ENCODE measurements at places on chromosomes 3 and 15. TPM values are rescaled to one million over a fixed set of nuclear protein-coding genes. Genes with fewer than 3 reads are reported as not detected.

ANKRD34C gene
- total RNA-seq, result not detected

EFHB gene
- total RNA-seq, result 2.6 TPM

GATA2 gene
- 14.4 TPM for total RNA-seq

ROPN1 gene
- total RNA-seq, result 2.3 TPM

SPTBN5 gene
- 0.16 TPM for total RNA-seq

CPA3 gene
- 5.6 TPM for total RNA-seq

BNC1 gene
- total RNA-seq, result 0.48 TPM

ST8SIA2 gene
- total RNA-seq, result 0.59 TPM

CDHR4 gene
- not detected for total RNA-seq

SLCO2A1 gene
- 4.2 TPM for total RNA-seq

ROBO2 gene
- 1.3 TPM for total RNA-seq

BRPF1 gene
- 19.3 TPM for total RNA-seq

IQCH gene
- total RNA-seq, result 0.64 TPM

GRAMD1C gene
- 1.6 TPM for total RNA-seq

CHRNA7 gene
- 4.8 TPM for total RNA-seq

DNAJB8 gene
- total RNA-seq, result not detected

SLC27A2 gene
- 0.96 TPM for total RNA-seq

RABL3 gene
- 22.3 TPM for total RNA-seq

ZBTB38 gene
- total RNA-seq, result 138 TPM

ITIH1 gene
- total RNA-seq, result not detected

LOXL1 gene
- total RNA-seq, result 11.3 TPM

DNA sequence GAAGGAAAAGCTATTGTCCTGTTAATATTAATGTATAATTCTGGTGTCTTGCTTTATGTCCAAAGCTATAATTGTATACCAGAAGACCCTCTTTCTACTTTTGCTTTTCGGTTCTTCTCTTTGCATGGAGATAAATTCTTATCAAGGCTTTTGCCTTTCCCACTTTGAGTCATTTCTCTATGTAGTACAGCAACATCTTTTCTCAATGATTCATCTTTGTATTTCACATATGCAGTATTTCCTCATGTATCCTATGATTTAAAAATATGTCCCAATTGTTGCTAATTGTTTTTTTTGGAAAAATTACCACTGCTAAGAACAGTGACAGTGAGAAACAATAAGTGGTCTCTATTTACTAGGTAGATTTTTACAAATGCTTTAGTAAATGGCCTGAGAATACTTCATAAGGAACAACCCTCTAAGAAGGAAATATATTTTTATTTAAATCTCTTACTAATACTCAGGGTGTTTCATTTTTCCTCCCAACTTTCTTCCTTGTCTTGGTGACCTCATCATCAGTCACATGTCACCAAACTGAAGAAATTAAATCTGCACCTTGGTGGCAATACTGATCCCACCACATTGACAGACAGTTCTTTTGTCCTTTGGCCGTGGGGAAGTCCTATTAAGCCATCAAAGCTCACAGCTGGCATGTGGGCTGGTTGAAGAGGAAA, 290.6 kb downstream of the SATB1 start:
- no peak for DNase-seq

- DNase-seq, result no peak
Observed at GRCh38 chr15:62568004-62568403, 402.9 kb upstream of the C2CD4B start.

GRCh38 chr3:38519000-38519399, 22.9 kb downstream of the EXOG start:
- DNase-seq, result no peak

GRCh38 chr3:83434880-83435587, 1523.8 kb upstream of the CADM2 start:
- DNase-seq, result no peak

DNA sequence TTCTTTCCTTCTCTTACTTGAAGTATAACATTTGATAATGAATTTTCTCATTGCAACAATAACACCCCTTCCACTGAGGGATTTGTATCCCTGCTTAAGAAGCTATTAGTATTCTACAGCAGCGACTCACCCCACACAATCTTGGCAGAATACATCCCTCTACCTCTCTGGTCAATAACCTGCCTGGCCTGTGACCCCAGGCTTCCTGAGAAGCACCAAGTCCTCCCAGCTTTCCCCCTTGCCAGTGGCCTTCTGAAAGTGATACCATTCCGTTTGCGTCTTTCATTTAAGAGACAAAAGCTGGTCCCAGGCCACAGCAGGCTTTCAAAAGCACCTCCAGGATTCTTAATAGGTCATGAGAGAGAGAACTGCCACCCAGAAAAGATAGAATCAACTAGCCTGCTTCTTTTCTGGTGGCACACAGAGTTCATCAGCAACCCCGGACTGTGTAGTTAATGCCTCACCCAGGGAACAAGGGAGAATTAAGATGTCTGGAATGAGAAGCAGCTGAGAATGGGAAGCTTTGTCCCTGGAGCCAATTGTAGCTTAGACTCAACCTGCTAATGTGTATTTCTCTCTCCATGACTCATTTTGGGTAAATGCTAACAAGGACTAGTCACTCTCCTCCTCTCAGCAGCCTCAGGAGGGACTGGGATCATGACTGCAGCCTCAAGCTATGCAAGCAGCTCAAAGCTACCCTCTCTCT, 101.0 kb upstream of the CPNE4 start:
- no peak for DNase-seq

DNA sequence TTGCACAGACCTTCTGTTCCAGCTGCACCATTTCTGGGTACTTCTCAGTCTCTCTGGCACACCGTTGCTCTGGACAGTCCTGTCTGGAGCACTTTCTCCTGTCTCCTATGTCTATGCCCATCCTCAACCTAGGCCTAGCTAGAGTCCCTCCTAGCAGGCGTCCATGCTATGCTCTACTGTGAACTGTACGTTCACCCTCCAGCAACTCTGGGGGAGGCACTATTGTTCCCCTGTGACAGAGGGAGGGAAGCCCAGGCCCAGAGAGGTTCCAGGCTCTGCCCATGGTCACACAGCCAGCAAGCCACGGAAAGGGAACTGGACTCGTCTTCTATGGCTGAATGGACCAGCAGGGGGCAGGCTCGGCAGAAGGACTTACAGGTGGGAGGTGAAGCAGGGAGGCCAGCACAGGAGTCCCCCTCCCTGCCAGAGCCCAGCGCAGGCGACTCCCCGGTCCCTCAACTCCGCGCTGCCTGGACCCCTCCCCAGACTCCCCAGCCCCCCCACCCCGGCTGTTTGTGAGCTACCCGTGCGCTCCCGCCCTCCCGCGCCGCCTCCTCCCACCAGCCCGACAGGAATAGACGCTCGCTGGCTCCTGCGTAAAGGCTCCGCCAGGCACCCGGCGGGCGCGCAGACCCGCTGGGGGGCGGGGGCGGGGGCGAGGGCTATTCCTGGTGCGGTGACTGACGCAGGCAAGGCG, 1.7 kb upstream of the LINGO1 start:
- no peak for DNase-seq

- no peak for DNase-seq
Observed at GRCh38 chr3:11312166-11312565, 40.0 kb downstream of the ATG7 start.

- DNase-seq, result no peak
Observed at GRCh38 chr15:101001056-101001455, 81.9 kb downstream of the LRRK1 start.

DNA sequence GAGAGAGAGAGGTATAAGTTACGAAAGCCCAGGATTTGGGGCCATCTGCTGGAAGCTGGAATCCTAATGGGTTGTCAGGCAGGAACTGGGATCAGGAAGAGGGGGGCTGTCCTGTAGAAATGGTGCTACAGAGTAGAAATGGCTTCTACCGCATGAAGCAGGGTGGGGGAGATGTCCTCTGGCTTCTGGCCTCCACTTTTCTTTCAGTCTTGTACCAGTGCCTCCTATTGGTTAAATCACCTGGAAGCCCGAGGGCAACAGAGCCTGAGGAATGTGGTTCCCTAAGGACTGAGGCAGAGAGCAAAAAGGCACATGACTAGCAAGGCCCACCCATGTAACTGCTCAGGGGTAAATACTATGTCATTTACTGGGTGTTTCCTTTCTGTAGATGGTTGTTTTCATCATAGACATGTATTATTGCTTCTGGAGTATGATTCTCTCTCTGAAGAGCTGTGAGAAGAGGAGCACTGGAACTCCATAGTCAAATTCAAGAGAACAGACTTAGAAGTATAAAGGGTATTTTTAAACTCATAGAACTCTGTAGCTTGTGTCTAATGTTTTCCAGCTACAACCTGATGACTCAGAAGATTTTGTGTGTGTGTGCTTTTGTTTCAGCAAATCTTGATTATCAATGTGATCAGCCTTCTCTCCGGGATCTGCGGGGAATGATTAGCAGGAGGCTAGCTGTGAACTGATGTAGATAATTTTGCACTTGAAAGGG, 20.2 kb upstream of the MITF start:
- DNase-seq, result no peak

DNA sequence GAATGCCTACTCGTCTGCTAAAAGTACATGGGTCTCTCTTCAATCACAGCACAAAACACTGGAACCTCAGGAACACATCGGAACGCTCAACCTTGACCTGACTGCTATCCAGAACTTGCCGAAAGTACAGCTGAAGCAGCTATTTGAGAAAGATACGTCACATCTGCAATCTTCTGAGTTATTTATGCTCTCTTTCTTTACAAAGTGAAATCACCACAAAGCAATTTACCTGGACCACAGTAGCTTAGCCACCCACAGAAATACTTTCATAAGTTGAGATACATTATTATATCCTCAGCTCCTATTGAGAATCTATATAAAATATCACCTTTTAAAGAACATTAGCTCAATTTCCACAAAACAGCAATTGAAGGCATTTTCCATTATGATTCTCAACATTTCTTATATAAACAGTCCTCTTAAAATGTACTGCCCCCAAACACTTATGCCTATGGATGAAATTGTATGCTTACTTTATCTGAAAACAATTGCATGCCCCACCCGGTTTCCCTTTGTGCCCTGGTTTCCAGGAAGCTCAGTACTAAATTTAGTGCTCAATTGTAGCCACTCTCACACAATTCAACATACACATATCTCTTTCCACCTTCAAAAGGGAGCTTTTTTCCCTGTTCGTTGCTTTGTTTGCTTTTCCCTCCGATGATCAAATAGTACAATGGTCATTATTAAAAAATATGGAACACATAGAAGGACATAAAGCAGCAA, 31.8 kb downstream of the HEG1 start:
- DNase-seq, result no peak

- DNase-seq, result no peak
Observed at GRCh38 chr3:71005702-71006321, 577.7 kb downstream of the FOXP1 start.

- no peak for DNase-seq
Observed at GRCh38 chr3:107366766-107367165, 10.5 kb upstream of the CCDC54 start.

DNA sequence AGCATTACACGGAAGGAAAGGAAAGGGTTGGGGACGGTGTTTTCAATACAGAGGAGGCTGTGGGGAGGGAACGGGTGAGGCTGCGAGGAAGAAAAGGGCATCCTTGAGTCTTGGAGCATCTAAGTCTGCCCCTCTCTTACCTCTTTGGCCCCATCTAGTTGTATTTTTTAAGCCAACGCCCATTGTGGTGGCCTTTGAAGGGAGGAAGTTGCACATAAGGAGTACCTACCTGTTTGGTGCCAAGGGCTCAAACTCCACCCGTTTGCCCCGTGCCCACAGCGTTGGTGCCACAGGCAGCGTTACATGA, 146.1 kb upstream of the UMPS start:
- no peak for DNase-seq

GRCh38 chr15:23628612-23629233, 18.9 kb downstream of the MAGEL2 start:
- no peak for DNase-seq

GRCh38 chr3:58664611-58665010, 2.0 kb downstream of the FAM3D start:
- no peak for DNase-seq

GRCh38 chr3:71733319-71733718, 8.1 kb upstream of the EIF4E3 start:
- DNase-seq, result no peak

GRCh38 chr15:85753261-85753660, 41.5 kb downstream of the KLHL25 start:
- DNase-seq, result peak; percentile 14

DNA sequence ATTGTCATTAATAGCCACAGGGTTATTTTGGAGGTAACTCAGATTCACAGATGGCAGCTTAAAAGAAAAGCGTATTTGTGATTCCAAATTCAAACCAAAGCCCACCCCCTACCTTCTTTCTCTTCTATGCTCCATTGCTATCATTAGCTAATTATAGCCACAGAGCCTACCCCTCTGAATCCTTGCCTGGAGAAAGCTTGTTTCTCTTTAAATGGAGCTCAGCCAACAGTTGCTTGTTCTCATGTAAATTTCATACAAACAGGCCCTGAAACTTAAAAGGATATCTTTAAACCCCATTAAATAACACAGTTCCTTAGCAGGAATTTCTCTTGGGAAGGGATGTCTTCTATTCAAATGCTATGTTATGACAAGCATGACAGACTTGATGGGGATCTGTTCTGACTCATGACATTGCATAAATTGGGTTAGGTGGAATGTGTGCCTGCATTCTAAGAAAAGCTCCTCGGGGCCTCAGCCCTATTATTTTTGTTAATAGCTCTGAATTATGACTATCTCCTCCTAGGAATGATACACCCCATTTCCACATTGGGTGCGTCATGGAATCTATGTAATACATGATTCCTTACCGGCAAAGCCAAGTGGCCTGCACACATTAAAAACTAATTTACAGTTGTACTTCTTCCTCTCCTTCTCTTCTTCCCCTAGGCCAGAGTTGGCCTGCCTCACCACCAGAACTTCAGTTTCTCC, 265.8 kb downstream of the TAFA4 start:
- DNase-seq, result no peak

GRCh38 chr3:126985132-126985985, 2.4 kb downstream of the PLXNA1 start:
- DNase-seq, result no peak

DNA sequence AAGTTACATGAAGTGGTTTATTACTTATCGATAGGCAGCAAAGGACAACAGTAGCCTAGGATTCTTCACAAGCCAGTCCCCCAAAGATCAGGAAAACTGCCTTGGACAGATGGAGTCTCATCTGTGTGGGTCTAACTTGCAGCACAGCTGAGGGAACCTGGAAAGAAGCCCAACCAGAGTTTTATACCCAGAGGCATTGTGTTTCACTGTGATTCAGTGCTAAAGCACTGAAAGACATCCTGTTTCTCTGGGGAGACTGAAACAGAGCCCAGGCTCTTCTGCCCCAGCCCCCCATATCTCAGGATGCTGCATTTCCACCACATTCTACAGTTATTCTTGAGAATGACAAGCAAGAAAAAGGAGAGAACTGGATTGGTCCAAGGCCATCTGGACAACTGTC, 48.2 kb upstream of the PYDC2 start:
- DNase-seq, result no peak

DNA sequence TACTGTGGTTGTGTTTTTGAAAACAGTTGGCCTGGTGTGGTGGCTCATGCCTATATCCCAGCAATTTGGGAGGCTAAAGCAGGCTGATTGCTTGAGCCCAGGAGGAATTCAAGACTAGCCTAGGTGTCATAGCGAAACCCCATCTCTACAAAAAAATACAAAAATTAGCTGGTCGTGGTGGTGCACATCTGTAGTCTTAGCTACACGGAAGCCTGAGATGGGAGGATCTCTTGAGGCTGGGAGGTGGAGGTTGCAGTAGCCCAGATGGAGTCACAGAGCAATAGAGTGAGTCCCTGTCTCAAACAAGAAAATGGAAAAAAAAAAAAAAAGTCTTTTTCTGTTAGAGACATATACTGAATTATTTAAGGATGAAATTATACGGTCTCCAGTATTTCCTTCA, 14.7 kb upstream of the LRRFIP2 start:
- DNase-seq, result no peak
